ENCODE measurements at places on chromosomes 7 and 10.

DNA sequence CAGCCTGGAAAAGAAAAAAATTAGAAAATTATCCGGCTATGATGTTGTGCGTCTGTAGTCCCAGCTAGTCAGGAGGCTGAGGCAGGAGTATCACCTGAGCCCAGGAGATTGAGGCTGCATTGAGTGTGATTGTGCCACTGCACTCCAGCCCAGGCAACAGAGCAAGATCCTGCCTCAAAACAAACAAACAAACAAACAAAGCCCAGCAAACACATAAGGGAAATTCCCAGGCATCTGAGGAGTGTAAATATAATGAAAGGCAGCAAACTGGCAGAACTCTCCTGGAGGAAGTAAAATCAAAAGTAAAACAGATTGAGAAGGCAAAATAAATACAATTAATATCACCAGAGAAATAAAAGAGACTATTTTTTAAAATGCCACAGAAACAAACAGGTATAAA is 84.5 kb upstream of the ITGB1 start:
- DNase-seq, result no peak

- DNase-seq, result no peak
These were observed 680.4 kb upstream of the POM121L12 start for GRCh38 chr7:52355053-52355452.

DNA sequence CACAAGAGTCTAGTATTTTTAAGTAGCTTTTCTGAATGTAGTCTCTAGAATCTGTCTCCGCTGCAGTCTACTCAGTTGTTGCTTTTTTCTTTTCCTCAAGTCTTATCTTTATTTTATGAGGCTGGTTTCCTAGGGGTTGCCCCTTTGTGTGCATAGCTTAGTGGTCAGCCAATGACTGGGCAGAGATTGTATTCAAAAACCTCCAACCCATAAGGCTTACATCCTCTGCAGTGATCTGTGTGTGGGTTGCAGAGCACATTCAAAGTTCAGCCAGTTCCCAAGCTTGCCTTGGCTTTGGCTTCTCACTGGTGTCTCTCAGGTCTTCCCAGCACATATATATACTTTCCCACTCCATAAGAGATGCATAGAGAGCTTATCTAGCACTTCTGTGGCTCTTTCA is 160.0 kb upstream of the TCF7L2 start:
- no peak for DNase-seq

- no peak for DNase-seq
These were observed 19.8 kb downstream of the STAMBPL1 start for GRCh38 chr10:88899886-88900285.

DNA sequence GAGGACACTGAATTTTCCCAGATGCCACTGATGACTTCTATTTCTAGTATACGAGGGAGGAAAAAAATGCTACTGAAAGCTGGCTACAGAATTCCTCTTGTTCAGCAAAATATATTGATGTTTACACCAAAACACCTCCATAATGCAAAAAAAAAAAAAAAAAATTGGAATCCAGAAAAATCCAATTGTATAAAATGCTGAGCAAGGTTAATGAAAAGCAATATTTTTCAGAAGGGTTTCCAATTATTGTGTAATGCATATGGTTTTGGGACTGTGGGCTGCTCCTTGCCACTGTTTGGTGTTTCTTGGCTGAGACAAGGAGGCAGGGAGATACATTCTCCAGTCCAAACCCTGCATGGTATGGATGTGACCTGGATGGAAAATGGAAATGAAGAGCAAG is 83.8 kb downstream of the LSM5 start:
- no peak for DNase-seq

DNA sequence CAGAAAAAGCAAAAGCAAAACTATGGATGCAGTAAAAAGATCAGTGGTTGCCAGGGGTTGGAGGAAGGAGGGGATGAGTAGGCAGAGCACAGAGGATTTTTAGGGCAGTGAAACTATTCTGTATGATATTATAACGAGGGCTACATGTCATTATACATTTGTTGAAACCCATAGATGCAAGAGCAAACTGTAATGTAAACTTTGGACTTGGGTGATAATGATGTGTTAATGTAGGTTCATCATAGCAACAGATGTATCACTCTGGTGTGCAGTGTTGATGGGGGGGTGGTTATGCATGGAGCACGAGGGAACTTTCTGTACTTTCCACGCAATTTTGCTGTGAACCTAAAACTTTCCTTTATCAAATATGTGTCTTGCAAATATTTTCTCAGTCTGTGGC is 23.2 kb downstream of the SLK start:
- DNase-seq, result no peak

- DNase-seq, result no peak
These were observed 33.0 kb downstream of the SH2B2 start for GRCh38 chr7:102319671-102320070.

GRCh38 chr10:122089311-122090017 is 100.5 kb downstream of the TACC2 start:
- no peak for DNase-seq

- DNase-seq, result no peak
These were observed 82.6 kb downstream of the ATE1 start for GRCh38 chr10:121845044-121845784.

DNA sequence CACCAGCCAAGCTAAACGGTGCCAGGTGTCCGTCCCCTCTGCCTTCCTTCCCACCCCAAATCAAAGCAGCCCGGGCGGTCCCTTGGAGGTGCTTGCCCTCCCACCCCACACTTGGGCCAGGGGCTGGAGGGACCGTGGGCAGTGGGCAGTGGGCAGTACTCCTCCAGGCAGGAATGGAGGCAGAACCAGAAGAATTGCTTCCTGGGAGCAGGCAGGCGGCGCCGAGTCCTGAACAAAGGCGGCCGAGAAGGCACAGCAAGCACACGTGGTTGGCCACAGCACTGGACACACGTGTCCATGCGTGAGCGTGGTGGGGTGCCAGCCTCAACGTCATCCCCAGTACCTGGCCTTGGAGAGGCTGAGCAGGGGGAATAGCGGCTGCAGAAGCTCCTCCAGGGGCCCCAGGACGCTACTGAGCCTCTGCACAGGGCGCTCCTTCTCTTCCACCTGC is 48.4 kb upstream of the NKX6-2 start:
- DNase-seq, result no peak

DNA sequence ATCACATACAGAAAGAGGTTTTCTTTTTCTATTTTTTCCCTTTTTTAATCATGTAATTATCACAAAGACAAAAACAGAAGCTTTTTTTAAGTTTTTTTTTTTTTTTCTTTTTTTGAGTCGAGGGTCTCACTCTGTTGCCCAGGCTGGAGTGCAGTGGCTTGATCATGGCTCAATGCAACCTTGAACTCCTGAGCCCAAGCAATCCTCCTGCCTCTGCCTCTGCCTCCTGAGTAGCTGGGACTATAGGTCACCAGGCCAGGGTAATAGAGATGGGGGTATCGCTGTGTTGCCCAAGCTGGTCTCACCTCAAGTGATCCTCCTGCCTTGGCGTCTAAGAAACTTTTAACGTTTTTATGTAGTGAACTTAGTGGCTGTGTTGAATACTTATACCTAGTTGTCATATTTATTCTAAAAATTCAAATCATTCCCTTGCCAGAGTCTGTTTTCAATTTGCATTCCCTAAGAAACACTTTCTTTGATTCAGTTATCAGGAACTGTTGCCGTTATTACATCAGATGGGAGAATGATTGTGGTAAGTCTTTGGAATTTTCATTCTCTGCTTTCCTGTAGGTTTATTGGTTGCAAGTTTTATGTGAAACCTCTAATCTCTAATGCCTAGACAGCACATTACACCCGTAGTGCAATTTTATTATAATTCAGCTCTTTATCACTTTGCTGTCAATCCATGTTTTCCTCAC is 1.3 kb downstream of the LSM8 start:
- DNase-seq, result no peak

GRCh38 chr10:117552701-117553141 is 10.2 kb downstream of the EMX2 start:
- DNase-seq, result no peak

GRCh38 chr7:112986256-112987031 is 100.2 kb downstream of the GPR85 start:
- DNase-seq, result no peak

DNA sequence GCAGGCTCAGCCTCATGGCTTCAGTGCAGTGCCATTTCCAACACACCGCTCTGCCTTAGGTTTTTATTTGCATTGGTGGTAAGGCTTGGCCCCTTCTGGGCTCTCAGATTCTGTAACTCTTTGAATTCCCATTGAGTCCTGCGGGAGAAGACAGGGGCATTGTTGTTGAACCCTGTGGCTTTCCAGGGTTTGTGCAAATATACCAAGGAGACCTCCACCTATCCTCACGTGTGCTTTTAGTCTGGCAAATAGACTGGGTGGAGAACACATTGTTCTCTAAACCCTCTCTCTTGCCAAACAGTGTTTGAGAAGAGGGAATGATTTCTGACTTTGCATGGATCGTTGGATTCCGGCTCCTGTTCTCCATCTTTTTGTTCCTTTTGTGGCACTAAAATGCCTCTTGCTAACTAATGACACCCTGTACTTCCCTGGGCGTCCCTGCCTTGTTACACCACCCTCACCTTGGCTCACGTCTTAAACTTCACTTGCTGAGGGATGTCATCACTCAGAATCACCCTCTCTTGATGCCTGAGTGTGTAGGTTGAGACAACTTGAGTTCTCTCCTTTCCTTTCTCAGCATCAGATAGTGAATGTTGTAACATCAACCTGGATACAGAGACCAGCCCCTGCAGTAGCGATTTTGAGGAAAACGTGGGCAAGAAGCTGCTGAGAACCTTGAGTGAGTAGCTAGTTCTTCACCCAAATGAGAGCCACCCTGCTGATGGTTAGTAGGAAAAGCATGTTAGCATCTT is 40.5 kb downstream of the GOT1 start:
- no peak for DNase-seq

DNA sequence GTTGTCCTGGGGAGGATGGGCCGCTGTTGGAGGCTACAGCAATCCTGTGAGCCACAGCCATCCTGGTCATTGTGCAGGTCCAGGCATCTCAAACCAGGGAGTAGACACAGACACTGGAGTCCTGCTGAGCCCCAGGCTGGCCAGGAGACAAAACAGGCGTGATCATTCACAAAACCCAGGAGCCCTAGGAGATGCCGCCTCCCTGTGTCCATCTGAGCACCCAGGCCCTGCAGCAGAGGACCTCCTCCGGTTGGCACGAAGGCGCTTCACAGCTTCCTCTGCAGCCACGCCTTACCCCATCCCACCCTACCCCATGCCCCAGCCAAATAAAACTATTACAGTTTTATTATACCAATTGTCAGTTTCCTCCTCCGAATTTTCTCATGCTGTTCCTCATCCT is 183.6 kb downstream of the PLXNA4 start:
- no peak for DNase-seq

GRCh38 chr7:103928581-103928980 is 60.9 kb downstream of the RELN start:
- DNase-seq, result no peak

DNA sequence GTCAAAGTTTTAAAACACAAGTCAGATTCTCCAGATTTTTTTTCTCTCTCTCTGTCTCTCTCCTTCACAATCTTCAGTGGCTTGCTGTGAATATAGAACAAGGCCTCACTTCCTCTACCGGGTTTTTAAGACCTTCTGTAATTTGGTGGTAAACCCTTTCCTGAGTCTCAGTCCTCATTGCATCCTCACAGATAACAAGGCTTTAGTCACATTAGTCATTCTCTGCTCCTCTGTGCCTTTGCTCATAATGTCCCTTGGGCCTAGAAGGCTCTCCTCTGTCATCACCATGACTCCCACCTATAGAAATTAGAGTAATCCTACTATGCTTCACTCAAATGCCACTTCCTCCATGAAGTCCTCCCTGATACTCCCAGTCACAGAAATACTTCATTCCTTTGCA is 172.7 kb upstream of the HPS1 start:
- no peak for DNase-seq

- no peak for DNase-seq
These were observed 61.6 kb downstream of the SORBS1 start for GRCh38 chr10:95499482-95499989.

DNA sequence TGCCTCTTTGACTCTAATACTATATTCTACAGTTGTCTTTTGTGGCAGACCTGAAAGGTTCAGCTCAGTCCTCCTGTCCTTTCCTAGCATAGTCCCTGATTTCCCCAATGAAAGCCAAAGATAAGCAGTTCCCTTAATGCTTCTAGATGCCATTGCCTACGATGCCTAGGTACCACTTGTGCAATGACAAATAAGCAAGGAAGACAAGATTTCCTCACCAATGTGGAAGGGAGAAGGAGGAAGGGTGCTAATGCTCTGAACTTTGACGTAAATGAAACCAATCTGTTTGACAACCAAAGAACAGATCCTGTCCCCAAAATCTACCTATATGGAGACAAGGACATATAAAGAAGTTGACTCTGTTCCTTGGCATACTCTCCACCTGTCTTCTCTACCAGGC is 393.3 kb downstream of the KCNMA1 start:
- no peak for DNase-seq

All from HCT116 (cell line).